Hematopoietic multipotent progenitor cell (in vitro differentiated cells): ENCODE measurements at places on chromosomes 12 and 14.

DNA sequence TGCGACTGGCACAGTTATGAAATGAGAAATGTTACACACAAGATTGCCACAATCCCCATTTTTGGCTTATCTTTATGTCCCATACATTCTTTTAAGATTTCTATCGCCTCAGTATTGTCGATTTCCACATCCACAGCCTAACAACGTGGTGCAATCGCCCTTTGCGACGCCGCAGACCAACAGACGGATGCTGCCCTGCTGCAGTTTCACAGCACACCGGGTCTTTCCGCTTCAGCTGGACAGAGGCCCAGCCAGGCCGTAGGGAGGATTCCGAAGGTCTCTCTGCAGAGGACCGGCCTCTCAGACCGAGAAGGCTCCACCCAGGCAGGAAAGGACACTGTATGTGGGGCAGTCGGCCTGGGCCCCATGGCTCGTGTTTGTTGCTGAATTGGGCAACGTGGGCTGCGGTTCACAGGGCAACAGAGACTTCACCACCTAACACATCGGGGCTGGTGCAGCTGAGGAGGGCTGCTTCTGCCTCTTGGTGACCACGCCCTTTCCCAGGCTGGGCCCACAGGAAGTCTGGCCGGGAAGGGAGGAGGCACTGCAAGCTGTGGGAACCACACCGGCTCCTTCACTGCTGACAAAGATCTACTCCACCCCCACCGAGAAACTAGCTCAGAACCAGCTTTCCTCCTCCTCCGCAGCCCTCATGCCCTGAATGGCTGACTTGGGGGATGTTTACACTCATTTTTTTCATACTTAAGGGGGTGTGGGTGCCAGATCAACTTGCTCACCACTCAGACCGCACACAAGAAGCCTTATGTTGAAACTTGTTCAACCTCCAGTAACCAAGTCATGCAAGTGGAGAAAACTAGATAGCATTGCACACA, 32.9 kb upstream of the MDM1 start:
- peak; percentile 99 for DNase-seq

- no peak for DNase-seq
Measured at GRCh38 chr12:91009319-91009950, 4.7 kb upstream of the EPYC start.

DNA sequence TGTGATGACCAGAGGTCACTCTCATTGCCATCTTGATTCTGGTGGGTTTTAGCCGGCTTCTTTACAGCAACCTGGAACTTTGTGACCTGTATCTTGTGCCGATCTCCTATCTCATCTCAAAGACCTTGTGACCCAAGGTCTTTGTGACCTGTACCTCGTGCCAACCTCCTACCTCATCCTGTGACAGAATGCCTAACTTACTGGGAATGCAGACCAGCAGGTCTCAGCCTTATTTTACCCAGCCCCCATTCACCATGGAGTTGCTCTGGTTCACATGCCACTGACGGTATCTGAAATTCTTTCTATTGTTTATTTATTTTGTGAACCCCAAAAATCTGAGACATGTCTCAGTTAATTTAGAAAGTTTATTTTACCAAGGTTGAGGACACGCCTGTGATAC, 7.4 kb upstream of the HSPB8 start:
- DNase-seq, result no peak

DNA sequence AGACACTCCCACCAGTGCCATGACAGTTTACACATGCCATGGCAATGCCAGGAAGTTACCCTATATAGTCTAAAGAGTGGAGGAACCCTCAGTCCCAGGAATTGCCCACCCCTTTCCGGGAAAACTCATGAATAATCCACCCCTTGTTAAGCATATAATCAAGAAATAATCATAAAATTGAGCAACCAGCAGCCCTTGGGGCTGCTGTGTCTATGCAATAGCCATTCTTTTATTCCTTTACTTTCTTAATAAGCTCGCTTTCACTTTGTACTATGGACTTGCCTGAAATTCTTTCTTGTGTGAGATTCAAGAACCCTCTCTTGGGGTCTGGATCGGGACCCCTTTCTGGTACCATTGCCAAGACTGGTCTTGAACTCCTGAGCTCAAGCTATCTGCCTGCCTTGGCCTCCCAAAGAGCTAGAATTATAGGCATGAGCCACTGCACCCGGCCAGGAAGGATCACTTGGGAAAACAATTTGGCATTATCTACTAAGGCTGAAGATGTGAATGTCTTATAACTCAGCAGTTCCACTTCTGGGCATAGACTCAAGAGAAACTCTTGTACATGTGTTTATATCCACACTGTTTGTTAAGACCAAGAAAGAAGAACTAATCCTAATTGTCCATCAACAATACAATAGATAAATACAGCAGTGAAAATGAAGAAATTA, 35.9 kb upstream of the CEP83 start:
- no peak for DNase-seq

- DNase-seq, result peak; percentile 22
Measured at GRCh38 chr12:12481631-12482030, 81.0 kb downstream of the DUSP16 start.

DNA sequence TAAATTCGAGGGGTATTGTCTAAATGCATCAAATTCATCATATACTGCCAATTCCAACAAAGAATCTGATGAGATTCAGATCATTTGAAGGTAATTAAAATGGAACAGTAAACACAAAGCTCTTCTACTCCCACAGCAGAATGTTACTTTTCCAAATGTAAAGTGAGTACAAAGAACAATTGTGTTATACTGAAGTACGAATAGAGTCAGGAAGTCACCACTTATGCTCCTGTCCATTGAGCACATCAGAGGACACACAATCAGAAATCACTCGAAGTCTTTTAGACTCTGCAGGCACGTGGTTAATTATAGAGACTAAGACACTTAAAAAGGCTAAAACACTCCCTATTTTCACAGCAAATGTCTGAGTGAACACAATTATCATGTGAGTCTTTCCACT, 388.5 kb upstream of the MIS18BP1 start:
- DNase-seq, result no peak

DNA sequence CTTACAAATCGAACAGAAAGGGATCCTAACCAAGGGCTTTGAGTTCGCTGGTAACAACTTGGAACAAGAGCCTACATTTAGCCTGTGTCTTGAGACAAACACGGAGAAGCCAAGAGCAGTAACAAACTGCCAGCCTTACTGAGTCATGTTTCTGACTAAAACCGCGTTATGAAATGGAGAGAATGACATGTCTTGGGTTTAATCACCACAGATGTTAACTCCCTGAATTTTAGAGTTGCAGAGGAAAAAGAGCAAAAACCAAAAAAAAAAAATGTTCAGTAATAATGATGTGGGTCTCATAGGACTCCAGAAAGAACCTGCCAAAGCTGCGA, 1.0 kb downstream of the BLTP3B start:
- DNase-seq, result no peak

DNA sequence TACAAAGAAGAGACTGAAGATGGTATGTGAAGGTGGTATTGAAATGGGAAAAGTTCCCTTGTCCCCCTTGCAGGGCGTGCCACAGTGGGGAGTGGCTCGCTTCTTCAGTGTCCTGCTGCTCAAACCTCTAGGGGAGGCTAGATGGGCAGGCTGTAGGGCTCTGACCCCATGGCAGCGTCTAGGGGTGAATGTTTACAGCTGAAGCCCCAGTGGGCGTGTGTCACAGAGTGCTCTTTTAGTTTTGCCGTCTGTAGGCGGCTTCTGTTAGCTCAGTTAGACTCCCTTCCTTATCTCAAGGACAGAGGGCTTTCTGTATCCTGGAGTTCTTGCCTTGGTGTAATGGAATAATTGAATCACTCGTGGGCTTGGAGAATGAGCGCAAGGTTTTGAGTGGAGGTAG, 266.2 kb downstream of the RAD51B start:
- no peak for DNase-seq

DNA sequence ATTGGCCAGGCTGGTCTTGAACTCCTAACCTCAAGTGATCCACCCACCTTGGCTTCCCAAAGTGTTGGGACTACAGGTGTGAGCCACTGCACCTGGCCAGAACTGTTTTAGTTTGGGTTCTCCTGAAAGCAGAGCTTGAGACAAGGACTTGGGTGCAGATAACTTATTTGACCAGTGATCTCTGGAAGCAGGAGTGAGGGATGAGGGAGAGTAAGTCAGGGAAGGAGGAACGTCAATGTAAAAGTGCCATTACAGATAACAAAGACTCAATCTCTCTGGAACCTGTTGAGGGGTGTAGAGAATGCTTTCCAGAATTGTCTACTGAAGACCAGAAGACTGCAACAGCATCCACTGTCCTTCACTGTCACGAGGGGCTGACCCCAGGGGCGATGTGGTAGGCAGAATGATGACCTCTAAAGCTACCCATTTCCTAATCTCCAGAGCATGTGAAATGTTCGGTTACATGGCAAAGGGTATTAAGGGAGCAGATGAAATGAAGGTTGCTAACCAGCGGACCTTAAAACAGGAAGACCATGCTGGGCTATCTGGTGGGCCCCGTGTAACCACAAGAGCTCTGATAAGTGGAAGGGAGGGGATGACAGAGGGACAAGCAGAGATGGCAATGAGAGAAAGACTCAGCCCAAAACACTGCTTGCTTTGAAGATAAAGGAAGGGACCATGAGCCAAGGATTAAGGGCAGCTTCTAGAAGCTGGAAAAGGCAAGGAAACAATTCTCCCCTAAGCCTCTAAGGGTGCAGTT, 207.8 kb downstream of the RBM19 start:
- peak; percentile 9 for DNase-seq

GRCh38 chr14:33287189-33287588, 348.5 kb downstream of the NPAS3 start:
- no peak for DNase-seq
